T-helper 2 cell treated with Interferon-gamma antibody and Interleukin-4, amounts not matched to agents 5 μg/mL and 100 μg/mL, for 36 hours (primary cell): ENCODE measurements at places on chromosomes 2 and 18.

DNA sequence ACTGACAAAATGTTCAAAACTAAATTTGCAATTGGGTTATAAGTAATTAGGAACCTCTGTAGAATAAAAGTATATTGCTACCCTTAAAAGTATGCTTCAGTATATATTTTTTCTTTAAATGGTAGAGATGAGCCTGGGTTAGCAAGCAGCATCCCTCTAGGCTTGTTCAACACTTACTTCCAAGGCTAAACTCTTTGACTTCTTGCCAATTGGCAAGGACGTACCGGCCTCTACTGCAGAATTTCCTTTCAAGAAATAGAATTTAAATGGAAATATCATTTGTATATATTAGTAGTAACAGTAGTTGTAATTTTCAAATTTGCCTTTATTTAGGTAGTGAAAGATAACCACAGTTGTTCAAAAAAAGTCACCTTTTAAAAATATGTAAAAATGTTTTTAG is 105.1 kb upstream of the SLC38A11 start:
- peaks cover 7% of the 10 kb centered on the region for H3K27me3 ChIP-seq
- H3K27ac ChIP-seq, result no peak overlapping the region

- no peaks in the 10 kb centered on the region for H3K27me3 ChIP-seq
- H3K36me3 ChIP-seq, result peaks cover 45% of the 10 kb centered on the region
These were observed 45.9 kb upstream of the ITGA4 start for GRCh38 chr2:181411105-181411849.

- H3K4me1 ChIP-seq, result no peaks in the 10 kb centered on the region
- no peak overlapping the region for H3K4me3 ChIP-seq
- no peak overlapping the region for H3K27ac ChIP-seq
- peaks cover 1% of the 10 kb centered on the region for H3K27me3 ChIP-seq
- DNase-seq, result no peak
These were observed 19.0 kb downstream of the SNED1 start for GRCh38 chr2:241017228-241017940.

DNA sequence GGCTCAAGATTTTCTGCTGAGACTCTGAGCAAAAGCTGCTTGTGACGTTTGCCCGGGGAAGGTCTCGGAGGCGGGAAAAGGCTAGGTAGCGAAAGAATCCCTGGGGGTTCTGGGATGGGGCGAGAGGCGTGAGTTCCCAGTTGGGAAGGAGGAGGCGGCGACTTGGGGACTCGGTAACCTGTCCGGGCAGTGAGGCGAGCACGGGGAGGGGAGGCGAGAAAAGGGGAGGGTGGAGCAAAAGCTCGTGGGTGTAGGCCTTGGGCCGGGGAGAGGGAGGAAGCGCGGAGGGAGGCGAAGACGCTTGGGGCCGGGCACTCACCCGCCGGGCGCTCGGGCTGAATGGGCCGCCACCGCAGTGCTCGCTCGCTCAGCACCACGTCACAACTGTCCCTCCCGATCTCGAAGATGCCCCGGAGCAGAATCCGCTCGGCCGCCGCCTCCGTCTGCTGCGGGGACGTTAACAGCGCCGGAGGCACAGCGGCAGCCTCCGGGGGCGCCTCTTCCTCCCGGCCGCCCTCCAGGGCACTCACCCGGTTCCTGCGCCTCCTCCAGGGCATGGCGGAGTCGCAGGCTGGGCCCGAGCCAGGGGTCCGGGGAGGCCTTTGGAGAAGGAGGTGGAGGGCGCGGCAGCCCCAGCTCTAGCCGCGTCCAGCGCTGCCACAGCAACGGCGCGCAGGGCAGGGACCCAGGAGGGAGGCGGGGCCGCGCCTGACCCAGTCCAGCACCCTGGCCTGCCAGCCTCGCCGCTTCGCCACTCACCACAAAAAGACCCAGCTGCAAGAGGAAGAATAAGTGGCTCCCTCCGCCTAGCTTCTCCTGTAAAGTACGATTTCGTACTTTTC is at the start of gene CERKL:
Gene CERKL, minus strand, starts transcription at position 656 of the 842 bp plus-strand sequence. Its CDS starts 99 bp downstream, at position 557.
- no peak within 1 kb of the TSS for H3K27ac ChIP-seq
- H3K4me1 ChIP-seq, result peaks cover 10% of the 10 kb centered on the region
- peaks cover 77% of the 10 kb centered on the region for H3K27me3 ChIP-seq
- H3K36me3 ChIP-seq, result no peaks in the 10 kb centered on the region
- DNase-seq, result peak; percentile 21

- no peak overlapping the region for H3K4me3 ChIP-seq
- H3K36me3 ChIP-seq, result no peaks in the 10 kb centered on the region
- peaks cover 6% of the 10 kb centered on the region for H3K4me1 ChIP-seq
- H3K27me3 ChIP-seq, result peaks cover 4% of the 10 kb centered on the region
- DNase-seq, result no peak
- no peak overlapping the region for H3K27ac ChIP-seq
These were observed 185.2 kb downstream of the ALPK2 start for GRCh38 chr18:58443671-58444070.

DNA sequence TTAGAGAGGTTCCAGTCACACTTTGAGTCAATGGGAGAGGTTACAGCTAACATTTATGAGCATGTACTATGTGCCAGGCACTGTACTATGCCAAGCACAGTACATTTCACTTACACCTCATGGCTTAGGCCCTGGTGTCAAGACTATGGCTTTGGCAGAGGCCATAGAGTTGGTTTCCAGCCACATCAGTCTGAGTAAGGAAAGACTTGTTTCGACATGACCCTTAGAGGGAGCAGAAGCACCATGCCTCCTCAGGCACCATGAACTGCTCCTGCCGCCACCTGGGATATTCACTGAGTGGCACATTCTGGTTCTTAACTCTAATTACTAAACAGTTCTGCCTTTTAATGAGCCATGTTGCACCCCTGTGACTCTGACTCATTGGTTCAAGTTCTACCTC is 12.7 kb downstream of the DGUOK start:
- H3K4me3 ChIP-seq, result no peak overlapping the region
- peaks cover 48% of the 10 kb centered on the region for H3K4me1 ChIP-seq
- no peak for DNase-seq
- H3K27me3 ChIP-seq, result no peaks in the 10 kb centered on the region

GRCh38 chr2:228433721-228434120 is 252.2 kb upstream of the SPHKAP start:
- DNase-seq, result no peak
- H3K36me3 ChIP-seq, result no peaks in the 10 kb centered on the region
- H3K27me3 ChIP-seq, result no peaks in the 10 kb centered on the region
- no peak overlapping the region for H3K4me3 ChIP-seq
- no peaks in the 10 kb centered on the region for H3K4me1 ChIP-seq

DNA sequence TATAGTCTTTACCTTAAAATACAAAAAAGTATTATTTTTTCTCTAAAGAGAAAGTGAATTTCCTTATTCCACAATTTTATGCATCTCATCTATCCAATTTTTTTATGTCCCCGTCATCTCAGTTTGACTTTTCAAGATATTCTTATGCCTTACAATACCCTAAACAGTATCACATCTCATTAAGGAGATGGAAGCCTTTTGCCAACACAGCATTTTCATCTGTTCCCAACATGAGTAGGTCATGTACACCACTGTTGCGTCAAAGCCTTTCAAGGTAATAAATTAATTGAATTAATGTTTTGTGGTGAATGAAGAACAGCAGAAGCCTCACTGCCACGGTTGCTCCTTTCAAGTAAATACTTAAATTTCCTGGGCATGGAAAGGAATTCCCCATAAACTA is 299.4 kb downstream of the EPHA4 start:
- DNase-seq, result no peak
- no peak overlapping the region for H3K4me3 ChIP-seq
- no peaks in the 10 kb centered on the region for H3K36me3 ChIP-seq
- H3K27me3 ChIP-seq, result no peaks in the 10 kb centered on the region

GRCh38 chr2:99389946-99390345 is 52.8 kb downstream of the EIF5B start:
- no peaks in the 10 kb centered on the region for H3K27me3 ChIP-seq
- no peak for DNase-seq
- no peak overlapping the region for H3K4me3 ChIP-seq
- peaks cover 6% of the 10 kb centered on the region for H3K4me1 ChIP-seq

GRCh38 chr2:202317080-202317857 is 51.7 kb downstream of the NOP58 start:
- H3K27me3 ChIP-seq, result no peaks in the 10 kb centered on the region
- H3K27ac ChIP-seq, result no peak overlapping the region
- DNase-seq, result no peak
- H3K36me3 ChIP-seq, result no peaks in the 10 kb centered on the region
- H3K4me3 ChIP-seq, result no peak overlapping the region
